ENCODE measurements at places on chromosomes 5 and 9.

GRCh38 chr5:98880598-98880997 lies 48.2 kb downstream of the CHD1 start:
- no peak for DNase-seq

DNA sequence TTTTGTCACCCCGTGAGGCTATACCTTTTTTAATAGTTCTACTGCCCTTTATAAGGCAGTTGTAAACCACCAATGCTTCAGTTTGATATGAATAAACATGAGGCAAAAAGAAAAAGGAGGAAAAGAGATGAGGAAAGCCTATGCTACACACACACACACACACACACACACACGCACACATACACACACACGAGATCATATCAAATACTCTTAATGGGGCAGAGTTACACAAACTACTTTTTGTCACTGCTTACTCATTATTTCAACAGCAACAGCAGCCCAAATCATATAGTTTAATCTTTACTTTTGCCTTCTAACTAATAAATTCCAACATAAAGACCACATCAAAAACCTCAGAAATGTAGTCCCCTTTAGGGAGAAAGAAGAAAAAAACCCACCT lies 116.8 kb upstream of the PAM start:
- DNase-seq, result no peak

DNA sequence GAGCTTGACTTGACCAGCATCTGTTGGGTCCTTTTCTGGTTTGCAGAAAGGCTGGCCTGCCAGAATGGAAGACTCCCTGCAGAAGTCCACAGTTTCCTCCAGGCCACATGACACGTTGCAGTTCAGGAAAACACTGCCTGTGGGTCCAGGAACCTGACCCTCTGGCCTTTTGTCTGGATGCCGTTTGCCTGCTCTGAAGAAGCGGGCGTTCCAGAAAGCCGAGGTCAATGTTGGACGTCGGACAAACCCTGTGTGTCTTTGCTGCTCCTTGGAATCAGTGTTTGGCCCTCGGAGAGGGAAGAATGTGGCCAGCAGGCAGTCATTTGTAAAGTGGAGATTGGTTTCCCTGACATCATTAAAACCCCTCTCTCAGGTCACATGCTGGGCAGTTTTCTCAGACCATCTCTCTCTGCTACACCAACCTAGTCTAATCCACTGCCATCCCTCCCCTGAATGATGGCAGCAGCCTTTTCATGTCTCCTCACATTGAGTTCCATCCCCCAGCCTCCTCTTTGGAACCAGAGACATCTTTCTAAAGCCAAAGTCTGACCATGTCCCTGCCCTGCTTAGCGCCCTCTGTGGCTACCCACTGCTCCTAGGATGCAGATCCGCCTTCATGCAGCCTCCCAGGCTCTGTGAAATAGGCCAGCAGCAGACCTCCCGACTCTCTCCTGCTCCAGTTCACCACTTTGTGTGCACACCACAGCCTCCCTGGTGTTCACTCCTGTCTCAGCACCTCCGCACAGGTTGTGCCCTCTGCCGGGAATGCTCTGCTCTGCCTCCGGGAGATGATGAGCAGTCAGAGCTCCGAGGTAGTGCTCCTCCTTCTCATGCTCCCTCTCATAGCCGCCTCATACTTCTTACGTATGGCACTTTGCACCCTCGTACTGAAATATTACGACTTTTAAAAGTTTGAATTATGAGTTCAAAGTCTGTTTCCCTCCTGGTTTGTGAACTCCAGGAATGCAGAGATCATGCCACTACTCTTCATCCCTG lies 75.6 kb downstream of the RALGPS1 start:
- no peak for DNase-seq

DNA sequence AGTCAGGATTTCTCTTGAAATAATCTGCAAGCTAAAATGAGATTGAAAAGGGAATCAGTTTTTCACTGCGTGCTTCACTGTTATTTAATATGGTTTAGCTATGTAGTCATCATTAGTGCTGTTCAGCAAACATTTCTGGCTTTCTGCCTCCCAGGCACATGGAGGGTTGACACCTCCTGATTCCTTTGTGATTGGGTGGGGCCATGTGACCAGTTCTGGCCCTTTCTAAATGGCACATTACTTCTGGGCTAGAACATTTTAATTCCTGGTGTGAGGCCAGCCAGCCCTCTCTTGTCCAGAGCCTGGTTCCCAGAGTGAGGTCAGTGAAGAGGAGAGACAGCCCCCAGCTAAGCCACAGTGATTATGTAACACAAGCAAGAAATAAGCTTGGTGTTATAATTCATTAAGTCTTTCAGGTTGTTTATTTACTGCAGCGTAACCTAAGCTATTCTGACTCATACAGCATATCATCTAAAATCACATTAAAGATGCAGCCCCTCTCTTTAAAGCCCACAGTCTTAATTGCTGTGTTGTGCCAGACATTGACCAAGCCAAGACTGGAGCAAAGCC lies 17.4 kb upstream of the ARSI start:
- peak; percentile 89 for DNase-seq

DNA sequence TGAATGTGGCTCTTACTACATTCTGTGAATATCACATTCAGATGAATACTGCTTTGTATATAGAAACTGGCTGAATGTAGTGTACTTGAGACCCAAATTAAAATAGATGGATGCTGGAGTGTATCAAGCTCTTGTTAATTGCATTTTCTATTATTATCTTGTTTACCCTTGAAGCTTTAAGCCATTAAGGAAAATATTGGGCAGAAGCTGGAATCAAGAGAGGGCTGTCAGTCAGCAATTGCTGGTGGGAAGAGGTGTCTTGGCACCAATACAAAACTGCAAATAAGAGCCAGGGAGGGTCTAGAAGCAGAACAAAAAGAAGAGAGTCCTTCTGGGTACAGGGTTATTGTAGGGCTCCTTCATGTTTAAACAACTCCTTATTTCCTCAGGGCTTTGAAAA lies 38.8 kb downstream of the MUSK start:
- DNase-seq, result no peak

GRCh38 chr5:136073714-136074529 lies 45.1 kb downstream of the TGFBI start:
- DNase-seq, result no peak

GRCh38 chr9:2722715-2723114 lies 5.4 kb downstream of the KCNV2 start:
- no peak for DNase-seq

GRCh38 chr9:38358390-38359296 lies 33.9 kb upstream of the ALDH1B1 start:
- no peak for DNase-seq

DNA sequence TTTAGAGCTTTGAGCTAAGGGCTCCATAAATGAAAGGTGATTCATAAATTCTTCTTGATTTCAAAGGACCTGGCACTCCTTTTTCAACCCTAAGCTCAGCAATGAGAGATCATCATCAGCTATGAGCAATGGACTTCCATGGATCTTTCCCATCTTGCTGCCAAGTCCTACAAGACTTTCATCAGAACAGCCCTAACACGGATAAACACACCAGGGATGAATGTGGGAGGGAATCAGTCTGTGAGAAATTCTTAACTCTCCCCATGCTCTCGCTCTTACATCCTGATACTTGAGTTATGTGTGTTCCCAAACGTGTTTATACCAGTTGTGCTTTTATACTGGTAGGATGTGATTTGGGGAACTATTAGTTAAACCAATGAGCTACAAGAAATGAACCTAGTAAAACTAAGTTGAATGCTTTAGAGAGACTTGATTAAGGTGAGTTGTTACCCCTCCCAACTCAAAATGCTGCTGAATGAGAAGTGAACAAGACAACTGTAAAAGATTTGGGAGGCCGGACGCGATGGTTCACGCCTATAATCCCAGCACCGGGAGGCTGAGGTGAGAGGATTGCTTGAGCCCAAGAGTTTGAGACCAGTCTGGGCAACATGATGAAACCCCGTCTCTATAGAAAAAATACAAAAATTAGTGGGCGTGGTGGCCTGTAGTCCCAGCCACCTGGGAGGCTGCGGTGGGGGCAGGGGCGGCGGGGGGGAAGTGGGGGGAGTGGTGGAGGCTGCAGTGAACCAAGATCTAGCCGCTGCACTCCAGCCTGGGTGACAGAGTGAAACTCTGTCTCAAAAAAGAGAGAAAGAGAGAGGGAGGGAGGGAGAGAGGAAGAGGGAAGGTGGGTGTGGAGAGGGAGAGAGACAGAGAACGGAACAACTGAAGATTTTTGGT lies 5.2 kb upstream of the RPL26L1 start:
- DNase-seq, result no peak

- no peak for DNase-seq
These were observed 5.8 kb upstream of the CCNH start for GRCh38 chr5:87418506-87418905.

DNA sequence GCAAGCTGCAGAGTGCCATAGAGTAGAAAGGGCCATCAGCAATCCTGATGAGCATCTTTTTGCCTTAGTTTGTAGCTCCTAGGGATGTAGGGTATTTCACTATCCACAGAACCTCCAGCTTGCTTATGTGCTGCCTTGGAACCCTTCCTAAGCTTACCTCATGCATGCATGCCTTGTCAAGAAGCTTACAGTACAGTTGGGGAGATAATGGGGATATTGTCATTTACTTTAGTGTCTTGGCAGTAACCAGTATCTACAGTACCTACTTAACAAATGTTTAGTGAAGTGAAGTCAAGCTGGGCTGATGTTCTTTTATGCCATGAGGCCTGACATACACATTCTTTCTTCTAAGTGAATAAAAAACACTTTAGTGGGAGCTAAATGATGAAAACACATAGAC lies 164.6 kb upstream of the PPP1R2B start:
- no peak for DNase-seq

GRCh38 chr5:157267025-157267424 lies 1.1 kb downstream of the CYFIP2 start:
- no peak for DNase-seq

DNA sequence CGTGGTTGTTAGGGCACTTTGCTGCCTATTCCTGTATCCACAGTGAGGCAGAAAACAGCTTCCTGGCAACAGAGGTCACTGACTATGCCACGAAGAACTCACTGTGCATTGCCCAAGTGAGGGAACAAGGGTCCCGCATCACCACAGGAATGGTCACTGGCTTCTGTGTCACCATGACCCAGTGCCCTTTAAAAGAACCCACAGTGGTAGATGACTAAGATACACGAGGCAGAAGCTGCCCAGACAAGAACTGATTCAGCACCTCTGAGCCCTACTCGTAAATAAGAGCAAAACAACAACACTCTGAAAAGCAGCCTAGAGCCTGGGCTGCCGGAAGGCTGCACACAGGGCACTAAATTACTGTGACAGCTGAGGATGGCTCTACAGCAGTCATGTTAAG lies 236.6 kb upstream of the RASEF start:
- peak; percentile 96 for DNase-seq

DNA sequence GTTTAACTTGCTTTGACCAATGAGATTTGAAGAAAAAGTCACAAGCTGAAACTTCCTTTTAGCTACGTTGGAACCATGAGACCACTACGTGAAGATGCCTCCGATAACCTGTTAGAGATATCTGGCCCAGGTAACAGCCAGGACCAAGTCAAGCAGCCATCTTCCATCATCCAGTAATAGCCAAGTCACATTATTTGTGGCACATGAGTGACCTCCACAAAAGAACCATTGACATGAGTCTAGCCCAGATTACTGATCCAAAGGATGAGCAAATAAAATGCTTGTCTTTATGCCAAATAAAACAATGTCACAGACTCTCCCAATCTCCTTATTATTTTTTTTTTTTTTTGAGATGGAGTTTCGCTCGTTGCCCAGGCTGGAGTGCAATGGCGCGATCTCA lies 1.6 kb downstream of the DEPDC1B start:
- DNase-seq, result no peak

GRCh38 chr5:31427013-31427723 lies 104.7 kb downstream of the DROSHA start:
- no peak for DNase-seq

DNA sequence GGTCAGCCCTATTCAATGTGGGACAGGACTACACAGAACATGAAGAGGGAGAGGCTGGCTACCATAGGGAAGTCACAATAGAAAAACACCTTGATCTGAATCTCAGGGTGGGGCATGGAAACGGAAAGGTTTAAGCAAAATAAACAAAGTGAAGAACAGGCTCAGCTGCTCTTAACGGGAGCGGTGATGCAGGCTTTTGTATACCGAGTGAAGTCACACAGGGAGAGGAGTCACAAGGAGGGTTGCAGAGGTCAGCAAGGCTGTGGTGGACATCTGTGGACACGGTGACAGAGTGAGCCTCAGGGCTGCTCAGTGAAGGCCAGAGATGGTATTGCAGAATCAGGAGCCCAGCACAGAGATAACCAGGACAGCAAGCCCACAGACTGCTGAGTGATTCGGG lies 30.6 kb upstream of the SEMA4D start:
- peak; percentile 87 for DNase-seq

- no peak for DNase-seq
These were observed 370.0 kb downstream of the HINT1 start for GRCh38 chr5:130795037-130795436.

DNA sequence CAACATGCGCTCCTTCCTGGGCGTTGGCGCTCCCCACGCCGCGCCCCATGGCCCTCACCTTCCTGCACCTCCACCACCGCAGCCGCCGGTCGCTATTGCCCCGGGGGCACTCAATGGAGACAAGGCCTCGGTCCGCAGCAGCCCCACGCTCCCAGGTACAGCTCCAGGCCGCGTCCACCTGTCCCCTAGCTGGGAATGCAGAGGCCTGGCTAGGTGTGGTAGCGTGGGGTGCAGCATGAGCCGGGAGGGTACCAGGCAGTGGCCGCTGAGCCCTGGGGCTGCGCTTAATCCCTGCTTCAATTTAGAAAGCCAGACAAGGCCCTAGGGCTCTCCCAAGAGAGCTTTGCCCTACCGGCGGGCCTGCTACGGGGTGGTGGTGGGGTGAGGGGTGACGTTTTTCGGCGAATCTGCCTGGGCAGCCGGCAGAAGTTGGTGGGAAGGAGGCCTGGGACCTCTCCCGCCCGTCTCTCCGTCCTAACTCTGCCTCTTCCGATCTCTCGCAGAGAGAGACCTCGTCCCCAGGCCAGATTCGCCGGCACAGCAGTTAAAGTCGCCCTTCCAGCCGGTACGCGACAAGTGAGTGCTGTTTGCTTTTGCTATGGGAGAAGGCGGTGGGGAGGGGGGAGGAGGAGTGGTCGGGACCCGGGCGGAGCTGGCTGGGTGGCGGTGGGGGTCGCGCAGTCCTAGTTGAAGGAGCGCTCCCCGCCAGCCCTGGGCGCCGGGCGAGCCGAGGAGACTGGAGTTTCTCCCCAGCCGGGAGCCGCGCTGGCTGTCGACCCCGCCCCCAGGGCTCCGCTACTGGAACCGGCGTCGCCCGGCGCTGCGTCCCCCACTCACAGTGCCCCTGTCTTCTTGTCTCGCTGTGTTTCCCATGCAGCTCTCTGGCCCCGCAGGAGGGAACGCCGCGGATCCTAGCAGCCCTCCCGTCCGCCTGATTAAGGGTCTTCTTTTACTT lies 4.8 kb downstream of the IRX1 start:
- no peak for DNase-seq

DNA sequence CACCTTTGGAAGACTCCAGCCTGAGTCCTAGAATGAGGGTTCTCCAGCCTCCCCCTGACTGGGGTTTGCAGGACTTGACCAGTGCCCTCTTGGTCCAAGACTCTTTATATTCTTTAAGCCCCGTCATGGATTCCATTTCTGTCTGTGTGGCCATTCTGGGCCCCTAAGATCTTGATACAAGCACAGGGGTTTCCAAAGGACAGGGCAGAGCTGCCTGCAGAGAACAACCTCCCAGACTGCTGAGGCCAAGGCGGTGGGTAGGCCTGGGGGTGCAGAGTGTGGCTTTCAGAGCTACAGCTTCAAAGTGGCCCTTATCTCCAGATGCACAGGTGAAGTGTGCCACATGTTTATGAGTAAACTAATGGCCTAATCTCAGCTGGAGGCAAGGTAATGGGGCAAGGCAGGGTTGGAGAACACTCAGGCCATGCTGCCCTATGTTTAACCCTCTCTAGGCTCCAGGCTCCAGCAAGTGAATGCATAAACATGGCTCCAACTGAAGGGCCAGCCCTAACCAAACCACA lies 32.1 kb downstream of the FOXI1 start:
- DNase-seq, result no peak

- no peak for DNase-seq
These were observed 40.5 kb downstream of the CDO1 start for GRCh38 chr5:115775999-115776398.
